ENCODE measurements at places on chromosomes 6 and 20. TPM values are rescaled to one million over a fixed set of nuclear protein-coding genes. Genes with fewer than 3 reads are reported as not detected.

- DNase-seq, result no peak
- H3K27me3 ChIP-seq, result peaks cover 4% of the 10 kb centered on the region
- no peaks in the 10 kb centered on the region for H3K4me1 ChIP-seq
Measured at GRCh38 chr20:1390581-1391403, 2.1 kb downstream of the FKBP1A start.

DNA sequence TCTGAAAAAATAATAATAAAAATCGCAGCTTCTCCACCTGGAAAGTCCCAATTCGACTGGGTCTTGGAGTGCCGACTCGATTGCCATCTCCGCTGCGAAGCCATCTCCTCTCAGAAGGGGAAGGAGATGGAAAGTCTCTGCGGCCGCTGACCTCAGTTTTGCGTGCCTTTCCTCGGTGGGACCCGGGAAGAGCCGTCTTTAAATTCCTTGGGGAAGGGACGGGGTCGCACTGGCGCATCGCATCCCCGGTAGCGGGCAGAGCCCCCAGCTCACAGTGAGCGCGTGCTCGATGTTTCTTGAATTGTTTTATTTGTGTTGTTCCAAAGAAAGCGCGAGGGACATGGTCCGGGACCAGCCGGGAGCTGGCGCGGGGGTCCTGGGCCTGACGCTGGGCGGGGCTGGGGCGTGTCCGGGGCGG is 270 bp upstream of the TIAM2 start:
- H3K27me3 ChIP-seq, result no peaks in the 10 kb centered on the region
- no peaks in the 10 kb centered on the region for H3K36me3 ChIP-seq

- no peaks in the 10 kb centered on the region for H3K27me3 ChIP-seq
- DNase-seq, result no peak
- H3K27ac ChIP-seq, result no peak overlapping the region
- no peaks in the 10 kb centered on the region for H3K4me1 ChIP-seq
Measured at GRCh38 chr6:88266126-88266525, 100.0 kb upstream of the CNR1 start.

- no peak overlapping the region for H3K27ac ChIP-seq
- H3K4me3 ChIP-seq, result no peak overlapping the region
- DNase-seq, result peak; percentile 92
Measured at GRCh38 chr6:34056305-34057108, 89.4 kb downstream of the GRM4 start.

- no peaks in the 10 kb centered on the region for H3K36me3 ChIP-seq
- no peak overlapping the region for H3K27ac ChIP-seq
- no peaks in the 10 kb centered on the region for H3K4me1 ChIP-seq
- no peak overlapping the region for H3K4me3 ChIP-seq
Measured at GRCh38 chr20:19807191-19807945, 49.3 kb downstream of the RIN2 start.

- H3K4me1 ChIP-seq, result no peaks in the 10 kb centered on the region
- H3K27me3 ChIP-seq, result no peaks in the 10 kb centered on the region
- no peak overlapping the region for H3K27ac ChIP-seq
- no peaks in the 10 kb centered on the region for H3K36me3 ChIP-seq
- no peak for DNase-seq
Measured at GRCh38 chr6:136083540-136083939, 166.6 kb downstream of the MTFR2 start.

DNA sequence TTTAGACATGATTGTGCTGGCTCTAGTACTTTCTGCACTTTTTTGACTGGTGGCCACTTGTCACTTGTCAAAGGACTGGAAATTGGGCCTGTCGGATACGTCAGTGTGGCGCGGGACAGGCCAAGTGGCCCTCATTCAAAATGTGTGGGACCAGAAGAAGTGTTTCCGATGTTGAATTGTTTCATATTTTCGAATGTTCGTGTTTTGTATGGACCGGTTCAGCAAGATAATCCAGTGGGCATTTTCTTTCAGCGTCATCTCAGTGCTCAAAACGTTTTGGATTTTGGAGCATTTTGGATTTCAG is 3.5 kb downstream of the KIF25 start:
- H3K36me3 ChIP-seq, result no peaks in the 10 kb centered on the region
- H3K4me3 ChIP-seq, result no peak overlapping the region
- H3K27ac ChIP-seq, result no peak overlapping the region
- H3K27me3 ChIP-seq, result no peaks in the 10 kb centered on the region
- no peak for DNase-seq
- H3K4me1 ChIP-seq, result no peaks in the 10 kb centered on the region

GRCh38 chr20:58883241-58883691 is 30.8 kb downstream of the GNAS start:
- no peak for DNase-seq
- H3K4me3 ChIP-seq, result no peak overlapping the region
- H3K36me3 ChIP-seq, result no peaks in the 10 kb centered on the region

DNA sequence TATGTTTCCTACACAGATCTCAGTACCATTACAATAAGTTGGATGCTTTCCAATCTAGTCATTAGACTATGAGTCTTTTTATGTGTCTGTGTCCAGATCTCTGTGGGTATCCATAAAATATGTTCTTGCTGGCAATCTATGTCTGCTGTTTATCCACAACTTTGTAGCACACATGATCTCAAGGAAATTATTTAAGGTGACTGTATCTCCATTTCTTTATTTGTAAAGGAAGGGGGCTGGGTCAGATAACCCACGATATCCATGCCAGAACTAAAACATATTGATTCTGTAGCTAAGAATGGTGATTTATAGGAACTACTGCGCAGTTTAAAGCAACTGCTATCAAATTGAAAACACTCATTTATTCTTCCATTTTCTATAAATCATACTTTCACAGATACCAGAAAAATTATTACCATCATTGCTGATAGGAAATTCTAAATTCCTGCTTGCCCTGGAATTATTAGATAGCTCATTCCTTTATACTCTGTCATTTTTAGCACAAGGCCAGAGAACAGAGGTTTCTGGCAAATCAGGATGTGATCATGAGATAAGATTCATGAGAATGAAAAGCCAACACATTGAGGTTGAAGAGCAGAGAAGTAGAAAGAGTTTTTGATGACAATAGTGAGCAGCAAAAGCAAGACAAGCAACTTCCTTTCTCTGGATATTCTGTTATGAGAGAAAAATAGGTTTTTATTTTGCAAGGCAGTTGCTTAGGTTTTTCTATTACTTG is 851.4 kb upstream of the CITED2 start:
- no peaks in the 10 kb centered on the region for H3K4me1 ChIP-seq
- no peaks in the 10 kb centered on the region for H3K36me3 ChIP-seq
- DNase-seq, result no peak
- H3K27ac ChIP-seq, result no peak overlapping the region
- no peak overlapping the region for H3K4me3 ChIP-seq

DNA sequence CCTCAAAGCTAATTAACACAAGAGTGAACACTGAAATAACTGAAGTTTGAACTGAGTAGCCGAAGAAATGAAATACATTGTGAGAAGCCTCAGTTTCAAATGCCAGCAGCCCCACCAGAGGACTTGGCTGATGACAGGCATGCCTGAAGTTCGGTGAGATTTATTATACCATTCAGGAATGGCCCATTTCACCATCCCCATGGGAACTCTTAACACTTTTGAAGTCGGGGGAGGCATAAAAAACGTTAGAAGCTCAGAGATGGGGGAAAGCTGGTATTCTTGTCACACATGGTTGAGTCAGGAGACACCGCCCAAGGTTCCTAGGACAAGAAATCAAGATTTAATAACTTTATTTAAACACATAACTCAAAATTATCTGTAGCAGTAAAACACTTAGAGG is 17.6 kb upstream of the SLC22A3 start:
- DNase-seq, result no peak
- no peaks in the 10 kb centered on the region for H3K4me1 ChIP-seq
- no peaks in the 10 kb centered on the region for H3K36me3 ChIP-seq
- no peak overlapping the region for H3K27ac ChIP-seq
- H3K4me3 ChIP-seq, result no peak overlapping the region

DNA sequence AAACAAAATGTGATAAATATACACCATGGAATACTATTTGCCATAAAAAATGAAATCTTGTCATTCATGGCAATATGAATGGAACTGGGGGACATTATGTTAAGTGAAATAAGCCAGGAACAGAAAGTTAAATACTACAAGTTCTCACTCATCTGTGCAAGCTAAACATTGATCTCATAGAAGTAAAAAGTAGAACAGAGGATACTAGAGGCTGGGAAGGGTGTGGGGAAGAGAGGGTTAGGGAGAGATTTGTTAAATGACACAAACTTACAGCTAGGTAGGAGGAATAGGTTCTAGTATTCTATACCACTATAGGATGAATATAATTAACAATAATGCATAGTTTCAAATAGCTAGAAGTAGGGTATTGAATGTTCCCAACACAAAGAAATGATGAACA is 61.0 kb downstream of the SLC22A2 start:
- no peak for DNase-seq
- H3K4me1 ChIP-seq, result peaks cover 9% of the 10 kb centered on the region
- no peaks in the 10 kb centered on the region for H3K36me3 ChIP-seq
- no peak overlapping the region for H3K27ac ChIP-seq

GRCh38 chr6:30843611-30843998 is 40.7 kb upstream of the DDR1 start:
- H3K27me3 ChIP-seq, result no peaks in the 10 kb centered on the region
- DNase-seq, result no peak
- no peak overlapping the region for H3K4me3 ChIP-seq
- H3K27ac ChIP-seq, result no peak overlapping the region
- no peaks in the 10 kb centered on the region for H3K36me3 ChIP-seq
- no peaks in the 10 kb centered on the region for H3K4me1 ChIP-seq

- H3K4me1 ChIP-seq, result no peaks in the 10 kb centered on the region
- no peak for DNase-seq
- H3K27me3 ChIP-seq, result no peaks in the 10 kb centered on the region
- H3K4me3 ChIP-seq, result no peak overlapping the region
- H3K27ac ChIP-seq, result no peak overlapping the region
- no peaks in the 10 kb centered on the region for H3K36me3 ChIP-seq
Measured at GRCh38 chr6:52616059-52616690, 39.3 kb upstream of the TRAM2 start.

- DNase-seq, result no peak
- no peaks in the 10 kb centered on the region for H3K27me3 ChIP-seq
- H3K27ac ChIP-seq, result no peak overlapping the region
- no peak overlapping the region for H3K4me3 ChIP-seq
Measured at GRCh38 chr20:13286052-13286451, 65.0 kb downstream of the ISM1 start.

DNA sequence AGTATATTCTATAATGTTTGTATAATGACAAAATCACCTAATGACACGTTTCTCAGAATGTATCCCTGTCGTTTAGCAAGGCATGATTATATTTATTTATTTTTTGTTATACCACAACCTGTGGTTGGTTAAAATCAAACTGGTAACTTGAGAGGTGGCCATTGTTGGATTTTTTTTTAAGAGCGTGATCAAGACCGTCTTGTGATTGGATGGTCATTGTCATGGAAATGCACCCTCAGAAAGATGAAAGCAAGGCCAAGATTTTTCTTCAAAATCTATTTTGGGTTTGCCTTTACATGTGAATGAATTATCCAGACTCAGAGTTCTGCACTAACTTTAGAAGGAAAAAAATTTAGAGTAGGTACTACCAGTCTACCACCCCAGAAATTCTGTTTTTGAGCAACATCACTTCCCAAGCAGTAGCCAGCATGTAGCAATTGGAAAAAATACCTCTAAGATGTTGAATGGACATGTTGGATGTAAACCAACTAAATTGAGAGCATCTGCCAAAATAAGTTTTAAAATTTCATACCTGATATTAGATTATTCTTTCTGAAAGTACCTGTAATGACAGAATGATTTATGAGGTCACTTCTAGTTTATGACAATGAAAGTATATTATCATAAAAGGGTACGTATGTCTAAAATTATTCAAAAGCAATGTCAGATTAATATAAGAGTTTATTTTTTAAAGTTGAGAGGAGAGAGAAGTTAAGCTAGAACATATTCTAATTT is 50.8 kb downstream of the NCOA7 start:
- DNase-seq, result no peak
- no peak overlapping the region for H3K4me3 ChIP-seq
- H3K4me1 ChIP-seq, result peaks cover 7% of the 10 kb centered on the region

DNA sequence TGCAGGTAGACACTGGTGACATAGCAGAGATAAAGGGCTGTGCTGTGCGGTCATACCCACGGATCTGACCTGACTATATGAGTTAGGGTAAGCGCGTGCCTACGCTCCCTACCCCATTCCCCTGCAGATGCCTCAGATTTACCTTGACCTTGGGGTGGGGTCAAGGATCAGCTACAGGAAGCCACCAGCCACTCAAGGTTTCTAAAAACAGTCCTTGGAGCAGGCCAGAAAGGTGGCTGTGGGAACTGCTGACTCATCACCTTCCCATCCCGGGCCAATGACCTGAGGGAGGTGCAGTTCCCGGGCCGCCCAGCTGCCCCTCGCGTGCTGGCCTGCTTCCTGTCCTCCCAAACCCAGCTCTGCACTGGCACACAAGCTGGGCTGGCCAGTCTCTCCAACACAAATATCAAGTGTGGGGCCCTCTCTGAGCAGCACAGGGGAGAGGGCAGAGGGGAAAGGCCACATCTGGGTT is 23.0 kb downstream of the KCNK5 start:
- peaks cover 85% of the 10 kb centered on the region for H3K4me1 ChIP-seq
- H3K36me3 ChIP-seq, result peaks cover 5% of the 10 kb centered on the region
- H3K27ac ChIP-seq, result peak overlapping the region; percentile 56
- no peak for DNase-seq
- no peaks in the 10 kb centered on the region for H3K27me3 ChIP-seq
- no peak overlapping the region for H3K4me3 ChIP-seq

DNA sequence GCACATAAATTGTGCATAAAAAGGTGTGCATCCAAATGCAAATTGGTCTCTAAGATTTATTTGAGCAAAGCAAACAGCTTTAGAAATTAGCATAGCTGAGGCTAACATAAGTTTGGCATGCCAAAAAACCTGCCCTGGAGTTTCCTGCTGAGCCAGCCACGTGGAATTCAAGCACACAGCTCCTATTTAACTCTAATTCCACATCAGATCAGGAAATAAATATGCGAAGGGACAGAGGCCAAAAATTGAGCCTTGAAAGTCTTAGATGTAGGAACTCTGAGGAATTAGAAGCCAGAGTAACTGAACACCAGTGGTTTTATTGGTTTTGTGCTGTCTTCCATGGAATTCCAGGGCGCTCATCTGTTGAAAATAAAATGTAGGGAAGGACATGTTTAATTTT is 19.6 kb downstream of the SOBP start:
- no peaks in the 10 kb centered on the region for H3K27me3 ChIP-seq
- H3K4me1 ChIP-seq, result no peaks in the 10 kb centered on the region
- H3K4me3 ChIP-seq, result no peak overlapping the region
- H3K27ac ChIP-seq, result no peak overlapping the region

DNA sequence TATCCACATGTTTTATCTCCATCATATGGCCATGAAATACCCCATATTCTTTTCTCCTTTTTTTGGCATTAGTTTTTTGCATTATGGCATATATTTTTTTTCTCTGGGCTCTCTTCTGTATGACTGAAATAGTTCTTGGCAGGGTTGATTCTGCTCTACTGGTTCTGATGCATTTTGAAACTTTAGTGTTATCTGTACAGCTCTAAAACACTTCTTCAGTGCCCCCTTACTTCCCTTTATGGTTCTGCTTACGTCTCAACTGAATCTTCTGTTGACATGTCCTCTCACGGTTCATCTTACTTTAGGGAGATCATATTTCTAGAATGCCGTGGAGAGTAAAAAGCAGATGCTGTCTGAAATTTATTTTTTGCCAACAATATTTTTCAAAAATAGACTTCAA is 23.2 kb upstream of the TXNDC5 start:
- no peak for DNase-seq
- H3K4me1 ChIP-seq, result no peaks in the 10 kb centered on the region
- no peaks in the 10 kb centered on the region for H3K27me3 ChIP-seq
- H3K4me3 ChIP-seq, result no peak overlapping the region
- H3K27ac ChIP-seq, result no peak overlapping the region

The TGM3 gene
- 0.13 TPM for total RNA-seq

The ZFP57 gene
- total RNA-seq, result 1.1 TPM

The GNRH2 gene
- not detected for total RNA-seq

The C6orf141 gene
- 2.2 TPM for total RNA-seq

The FOXC1 gene
- 58.5 TPM for total RNA-seq

All from kidney (tissue), 22 donors.